ENCODE measurements at places on chromosomes 11 and 22.

- no peak for DNase-seq
These were observed 10.7 kb downstream of the RAG1 start for GRCh38 chr11:36578458-36578857.

- DNase-seq, result no peak
These were observed 16.4 kb upstream of the PAMR1 start for GRCh38 chr11:35541621-35542375.

DNA sequence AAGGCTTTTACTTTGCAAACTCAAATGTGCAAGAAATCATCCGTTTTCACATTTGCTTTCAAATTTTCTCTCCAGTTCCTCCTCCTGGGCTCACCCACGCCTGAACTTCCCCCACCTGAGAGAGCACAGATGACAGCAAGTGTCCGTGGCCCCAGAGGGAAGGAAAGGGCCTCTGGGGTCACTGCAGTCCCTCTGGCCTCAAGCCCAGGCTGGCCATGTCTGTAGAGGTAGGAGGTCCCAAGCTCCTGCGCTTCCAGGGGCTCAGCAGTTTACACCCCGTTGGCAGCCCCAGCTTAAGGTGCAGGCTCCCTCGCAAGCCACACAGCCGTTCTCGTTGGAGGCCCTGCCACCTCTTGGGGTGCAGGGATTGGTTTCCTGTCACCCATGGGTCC, 40.5 kb upstream of the PRDM11 start:
- no peak for DNase-seq

GRCh38 chr11:2569321-2569721, 124.5 kb downstream of the KCNQ1 start:
- no peak for DNase-seq

DNA sequence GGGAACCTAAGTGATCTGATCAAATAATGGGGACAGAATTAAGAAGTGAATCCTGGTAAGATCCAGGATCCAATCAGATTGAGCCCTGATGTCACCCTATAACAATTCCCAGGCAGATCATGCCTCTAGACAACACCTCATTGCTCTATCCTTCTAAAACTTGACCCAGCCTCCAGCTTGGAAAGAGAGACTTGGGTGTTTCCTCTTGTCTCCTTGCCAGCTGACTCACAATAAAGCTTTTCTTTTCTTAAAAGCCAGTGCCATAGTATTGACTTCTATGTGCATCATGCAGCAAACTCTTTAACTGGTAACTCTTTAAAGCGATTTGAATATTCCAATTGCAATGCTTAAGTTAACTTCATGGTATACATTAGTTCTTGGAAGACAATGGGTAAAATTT, 109.6 kb upstream of the CHORDC1 start:
- DNase-seq, result no peak

GRCh38 chr22:49081261-49081666, 746.4 kb downstream of the BRD1 start:
- DNase-seq, result no peak

DNA sequence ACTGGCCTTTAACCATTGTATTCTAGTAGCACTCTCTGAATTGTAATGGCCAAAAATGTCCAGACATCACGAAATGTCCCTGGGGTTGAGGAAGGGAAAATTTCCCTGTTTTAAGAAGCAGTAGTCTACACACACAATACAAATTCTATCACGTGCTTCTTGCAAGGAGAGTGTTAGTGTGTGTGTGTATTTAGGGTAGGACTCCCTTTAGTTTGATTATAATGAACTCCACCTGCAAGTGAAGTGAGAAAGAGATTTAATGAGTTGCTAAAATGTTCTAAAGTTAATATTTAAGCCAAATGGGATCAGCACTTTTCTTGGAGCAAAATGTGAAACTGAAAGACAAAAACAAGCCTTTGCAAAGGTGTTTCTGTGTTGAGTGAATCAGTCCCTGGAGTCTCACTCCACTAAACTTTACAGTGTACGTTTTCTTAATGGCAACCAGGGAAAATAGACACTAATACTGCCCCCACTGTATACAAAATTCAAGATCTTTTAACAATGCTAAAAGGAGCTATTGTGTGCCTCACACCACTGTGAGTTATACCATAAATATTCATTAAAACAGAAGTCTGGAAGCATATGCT, 590.3 kb upstream of the TENM4 start:
- DNase-seq, result no peak

DNA sequence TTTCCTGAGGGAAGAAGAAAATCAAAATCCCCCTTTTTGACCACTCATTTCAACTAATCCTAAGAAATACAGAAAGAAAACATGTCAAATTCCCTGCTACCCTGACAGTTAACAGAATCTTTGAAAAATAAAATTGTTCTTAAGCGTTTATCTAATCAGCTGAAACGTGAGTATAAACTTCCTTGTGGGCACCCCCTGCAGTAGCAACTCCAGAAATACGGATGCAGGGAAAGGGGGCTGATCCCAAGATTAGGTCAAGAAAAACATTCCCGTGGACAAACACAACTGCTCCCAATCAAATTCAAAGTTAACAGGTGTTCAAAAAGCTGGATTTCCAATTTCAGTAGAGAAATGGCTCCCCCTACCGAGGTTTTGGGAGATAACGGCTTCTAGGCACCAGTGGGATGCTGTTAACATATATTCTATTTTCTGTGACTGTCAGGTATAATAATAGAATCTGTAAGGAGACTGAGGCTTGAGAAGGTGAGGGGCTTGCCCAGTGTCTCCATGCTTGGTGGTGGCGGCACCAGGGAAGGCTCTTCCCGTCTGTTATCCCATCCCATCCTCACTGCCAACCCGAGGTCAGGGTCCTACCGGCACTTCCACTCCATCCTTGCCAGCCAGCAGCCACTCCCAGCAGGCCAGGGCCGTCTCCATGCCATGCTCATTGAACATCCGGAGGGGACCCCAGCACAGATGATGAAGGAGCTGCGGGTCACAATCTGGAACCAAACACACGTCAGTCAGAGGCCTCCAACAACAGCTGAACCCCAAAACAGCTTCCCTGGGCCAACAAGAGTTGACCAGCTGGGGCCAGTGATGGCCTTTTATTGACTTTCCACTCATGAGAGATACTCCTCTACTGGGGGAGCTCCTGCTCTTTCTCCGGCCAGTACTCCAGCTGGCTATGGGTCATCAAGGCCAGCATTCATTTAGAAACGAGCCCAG, 32.0 kb upstream of the SERPIND1 start:
- DNase-seq, result no peak
